ENCODE measurements at places on chromosomes 1 and 21.

- no peak for DNase-seq
Measured at GRCh38 chr1:75727571-75727970, 3.1 kb downstream of the ACADM start.

DNA sequence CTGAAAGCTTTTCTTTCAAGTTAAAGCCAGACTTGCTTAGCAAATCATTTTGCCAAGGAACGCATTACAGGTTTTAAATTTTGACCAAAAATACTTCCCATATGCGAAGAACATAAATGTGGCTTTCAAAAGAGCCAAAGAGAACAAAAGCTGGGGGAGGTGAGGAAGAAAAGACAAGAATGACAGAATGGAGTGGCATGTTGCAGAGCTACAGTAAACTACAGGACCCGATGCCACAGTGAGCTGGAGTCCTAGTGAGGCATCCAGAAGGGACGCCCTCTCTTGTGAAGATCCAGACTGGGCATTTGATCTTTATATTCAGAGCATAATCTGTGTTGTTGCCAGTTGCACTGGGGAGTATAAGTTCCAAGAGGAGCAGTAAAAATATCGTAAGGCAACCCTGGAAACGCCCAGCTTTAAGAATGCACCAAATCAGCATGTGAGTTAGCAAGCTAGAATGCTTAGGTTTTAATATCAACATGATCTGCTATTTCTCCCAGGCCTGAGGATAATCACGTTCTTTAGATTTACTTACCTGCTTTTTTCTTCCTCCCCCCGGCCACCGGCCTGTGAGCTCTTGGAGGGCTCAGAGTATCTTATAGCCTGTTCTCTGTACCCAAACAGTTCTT is 48.4 kb upstream of the HOOK1 start:
- no peak for DNase-seq

- peak; percentile 55 for DNase-seq
Measured at GRCh38 chr1:242005866-242006535, 7.1 kb upstream of the MAP1LC3C start.

GRCh38 chr1:63946866-63947491 is 173.2 kb downstream of the ROR1 start:
- DNase-seq = no peak

- DNase-seq = no peak
Measured at GRCh38 chr1:113784104-113784779, 25.0 kb upstream of the PHTF1 start.

GRCh38 chr21:36241717-36242116 is 78.3 kb upstream of the MORC3 start:
- no peak for DNase-seq

- DNase-seq = no peak
Measured at GRCh38 chr1:1170215-1171091, 3.2 kb upstream of the TTLL10 start.

- no peak for DNase-seq
Measured at GRCh38 chr1:59078070-59078800, 218.7 kb upstream of the FGGY start.

GRCh38 chr1:54356680-54357147 is 49.5 kb downstream of the SSBP3 start:
- DNase-seq = no peak

DNA sequence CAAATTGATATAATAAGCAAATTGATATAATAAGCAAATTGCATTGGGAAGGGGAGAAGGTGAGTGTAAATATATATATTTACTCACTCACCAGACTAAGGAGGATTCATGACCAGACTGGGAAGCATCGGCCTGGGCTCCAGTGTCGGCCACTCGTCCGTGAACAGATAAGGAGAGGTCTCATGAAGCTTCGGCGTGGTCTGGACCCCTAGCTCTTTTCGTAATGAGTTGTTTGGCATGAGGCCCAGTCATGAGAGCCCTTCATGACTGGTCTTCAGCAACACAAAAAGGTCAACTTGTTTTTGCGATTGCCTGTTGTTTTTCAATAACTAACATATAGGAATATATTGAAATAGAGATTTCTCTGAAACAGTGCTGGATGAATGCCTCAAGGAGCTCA is 222.9 kb upstream of the KCNK2 start:
- no peak for DNase-seq

DNA sequence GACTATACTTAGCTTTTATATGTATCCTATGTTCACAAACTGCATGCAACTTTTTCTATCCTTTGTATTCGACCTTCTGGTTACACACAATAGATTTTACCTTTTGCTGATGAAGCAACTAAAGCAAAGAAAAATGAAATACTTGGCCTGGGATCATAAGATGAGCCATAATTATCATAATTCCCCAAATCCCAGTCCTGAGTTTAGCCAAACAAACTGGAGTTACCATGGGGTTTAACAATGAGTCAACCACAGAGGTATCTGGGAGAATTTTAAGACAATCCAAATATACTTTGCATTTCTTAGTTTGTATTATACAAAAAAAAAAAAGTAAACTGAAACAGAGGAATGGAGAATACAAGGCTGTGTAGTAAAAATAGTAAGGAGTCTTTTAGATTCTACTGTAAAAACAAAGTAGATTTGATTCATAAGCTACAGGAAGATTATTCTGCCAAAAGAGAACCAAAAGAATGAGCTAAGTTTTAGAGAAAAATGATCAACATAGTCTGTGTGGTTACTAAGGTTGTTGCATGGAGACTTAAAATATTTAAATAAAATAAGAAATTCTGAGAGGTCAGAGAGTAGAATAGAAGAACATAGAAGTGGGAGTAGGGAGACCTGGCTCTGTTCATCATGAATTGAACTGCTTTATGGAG is 60.4 kb upstream of the GORAB start:
- no peak for DNase-seq

DNA sequence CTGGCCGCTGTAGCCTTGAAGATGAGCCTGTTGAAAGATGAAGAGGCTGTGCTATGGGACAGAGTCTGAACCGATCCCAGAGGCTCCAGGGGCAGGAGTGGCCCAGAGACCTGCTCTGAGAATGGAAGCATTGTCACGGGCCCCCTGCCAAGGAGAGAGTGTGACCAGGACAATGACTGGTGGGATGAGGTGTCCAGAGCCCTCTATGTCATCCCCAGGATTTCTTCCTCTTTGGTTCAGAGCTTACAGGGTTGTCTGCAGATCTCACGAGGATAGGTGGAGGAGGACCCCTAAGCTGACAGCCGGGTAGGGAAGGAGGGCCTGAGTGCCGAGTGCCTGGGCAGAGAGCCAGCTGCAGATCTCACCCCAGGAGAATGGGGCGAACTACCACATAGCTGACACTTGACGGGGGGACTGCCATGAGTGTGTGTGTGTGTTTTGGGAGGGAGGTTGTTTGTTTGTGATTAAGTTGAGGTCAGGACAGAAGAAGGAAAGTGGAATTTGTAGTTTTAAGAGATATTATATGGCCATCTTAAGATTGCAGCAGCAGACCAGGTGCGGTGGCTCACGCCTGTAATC is 25.4 kb downstream of the PIK3CD start:
- DNase-seq = no peak

- DNase-seq = no peak
Measured at GRCh38 chr1:26533951-26534509, 4.5 kb downstream of the RPS6KA1 start.

GRCh38 chr1:226643611-226644540 is 95.2 kb downstream of the ITPKB start:
- DNase-seq = no peak

DNA sequence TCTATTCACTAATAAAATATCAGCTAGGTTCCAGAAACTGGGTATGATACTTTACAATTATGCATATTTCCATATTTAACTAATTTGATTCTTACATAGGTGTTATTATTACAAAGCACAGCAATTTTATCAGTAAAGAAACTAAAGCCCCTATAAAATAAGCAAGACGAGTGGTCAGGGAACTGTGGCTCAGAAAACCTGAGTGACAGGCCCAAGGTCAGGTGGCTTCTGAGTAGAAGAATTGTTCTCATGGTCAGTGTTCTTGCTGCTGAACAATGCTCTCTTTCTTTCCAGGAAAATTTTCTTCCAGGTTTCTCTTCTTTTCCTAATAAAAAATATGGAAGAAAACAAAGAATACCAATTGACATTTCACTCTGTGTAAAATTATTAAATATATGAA is 2.2 kb upstream of the ATP6V1G3 start:
- no peak for DNase-seq

- DNase-seq = no peak
Measured at GRCh38 chr1:54381524-54381923, 24.7 kb downstream of the SSBP3 start.
